Renal cortical epithelial cell (primary cell): ENCODE measurements at places on chromosomes 6 and 20. TPM values are rescaled to one million over a fixed set of nuclear protein-coding genes. Genes with fewer than 3 reads are reported as not detected.
A peak's percentile ranks its signal among the peaks of the same experiment; 100 is the strongest.

DNA sequence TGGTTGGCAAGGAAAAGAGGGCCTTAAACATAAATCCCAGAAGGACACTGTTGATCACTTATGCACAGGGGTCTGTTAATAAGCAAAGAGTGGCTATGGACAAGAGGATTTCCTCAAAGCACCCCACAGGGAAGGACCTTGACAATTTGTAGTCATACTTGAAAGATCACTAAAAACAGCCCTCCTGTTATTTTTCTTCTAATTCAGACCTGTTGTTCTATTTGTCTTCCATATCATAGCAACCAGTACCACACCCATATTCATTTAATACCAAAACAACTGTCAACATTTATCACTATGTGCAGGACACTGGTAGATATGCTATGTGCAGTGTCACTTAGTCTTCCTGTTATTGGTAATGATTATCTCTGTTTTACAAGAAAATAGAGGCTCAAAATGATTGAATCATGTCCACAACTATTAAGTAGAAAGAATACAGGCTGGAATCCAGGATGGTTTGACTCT, 3.2 kb upstream of the DYNLRB1 start:
- peak; percentile 80 for DNase-seq

DNA sequence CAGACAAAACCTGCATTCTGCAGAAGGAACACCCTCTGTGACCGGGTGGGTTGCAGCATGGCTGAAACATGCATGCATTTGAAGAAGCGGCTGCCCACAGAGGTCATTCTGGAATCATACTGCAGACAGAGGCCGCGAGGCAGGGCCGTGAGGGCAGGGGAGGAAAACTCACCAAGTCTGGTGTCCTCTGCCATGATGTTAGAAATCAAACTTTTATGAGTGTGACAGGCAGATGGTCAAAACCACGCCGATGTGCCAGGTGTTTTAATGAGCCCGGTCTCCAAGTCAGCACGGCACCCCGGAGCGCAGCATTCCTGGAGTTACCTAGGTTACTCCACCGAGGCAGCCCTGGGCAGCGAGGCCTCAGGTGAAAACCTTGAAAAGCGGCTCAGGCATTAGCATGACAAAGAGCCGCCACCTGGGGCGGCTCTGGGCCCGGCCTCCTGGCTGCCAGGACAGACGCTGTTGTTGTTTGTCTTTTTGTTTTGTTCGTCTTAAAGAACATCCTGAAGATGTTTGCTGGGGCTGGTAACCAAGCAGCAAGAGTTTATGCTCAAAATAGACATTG, 255.6 kb downstream of the ERMARD start:
- DNase-seq = no peak

GRCh38 chr20:1264727-1265126, 1.4 kb upstream of the SNPH start:
- no peak for DNase-seq

SCRT2 gene
- not detected in 2 replicates for total RNA-seq

GSTA2 gene
- total RNA-seq = 0.15 TPM in 1 of 2 replicates, not detected in the other
